ENCODE measurements at places on chromosomes 16 and 17.

GRCh38 chr17:82016875-82017459 lies 5.7 kb downstream of the CENPX start:
- DNase-seq: no peak

DNA sequence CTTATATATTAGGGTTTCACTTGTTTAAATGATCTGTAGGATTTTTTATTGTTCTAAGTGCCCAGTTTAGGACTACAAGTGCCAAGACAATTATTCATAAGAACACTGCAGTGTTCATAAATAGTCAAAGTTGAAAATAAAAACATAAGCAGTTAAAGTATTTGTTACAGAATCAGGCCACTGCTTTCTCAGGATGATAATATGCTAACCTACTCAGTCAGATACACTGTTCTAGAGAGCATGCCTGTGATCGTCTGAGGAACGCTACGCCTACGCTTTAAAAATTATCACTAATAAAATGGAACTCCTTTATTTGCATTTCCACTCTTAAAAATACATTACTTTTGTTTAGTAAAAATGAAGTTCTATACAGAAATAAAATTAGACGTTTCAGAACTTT lies 37.4 kb upstream of the TRAP1 start:
- DNase-seq: no peak

DNA sequence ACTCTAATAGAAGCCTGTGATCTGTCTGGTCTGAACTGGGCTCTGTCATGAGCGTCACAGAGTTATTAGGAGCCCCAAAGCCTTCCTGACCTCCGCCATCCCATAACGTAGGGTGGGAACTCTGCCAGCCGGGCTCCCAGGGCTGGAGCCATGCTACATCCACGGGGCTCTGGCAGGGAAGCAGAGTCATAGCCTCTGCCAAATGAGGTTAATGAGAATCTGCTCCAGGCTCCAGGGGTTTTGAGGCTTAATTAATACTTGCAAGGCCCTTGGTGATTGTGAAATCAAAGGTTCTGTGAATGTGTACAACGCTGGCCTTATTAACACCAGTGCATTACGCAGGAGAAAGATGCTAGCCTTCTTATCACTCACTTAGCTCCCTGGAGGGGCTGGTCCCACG lies 42.4 kb upstream of the ZFP90 start:
- no peak for DNase-seq

DNA sequence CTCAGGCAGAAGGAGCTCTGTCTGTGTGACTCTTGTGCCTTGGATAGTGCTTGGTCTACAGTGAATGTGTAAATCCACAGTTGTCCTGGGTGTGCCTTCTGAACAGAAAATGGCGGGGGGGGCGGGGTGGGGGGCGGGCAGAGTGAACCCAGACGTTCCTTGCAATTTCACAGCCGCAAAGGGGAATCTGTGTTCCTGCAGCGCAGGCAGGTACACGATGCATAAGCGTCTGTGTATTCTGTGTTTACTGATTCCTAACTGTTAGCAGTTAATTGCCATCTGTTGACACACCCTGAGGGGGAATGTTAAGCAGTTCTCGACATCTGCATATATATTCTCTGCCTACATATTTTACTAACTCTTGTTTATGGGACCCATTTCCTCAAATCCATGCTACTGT lies 123.5 kb upstream of the ZFHX3 start:
- DNase-seq: no peak

GRCh38 chr17:37568350-37569053 lies 40.7 kb downstream of the SYNRG start:
- no peak for DNase-seq
